ENCODE measurements at places on chromosomes 2 and 18.

DNA sequence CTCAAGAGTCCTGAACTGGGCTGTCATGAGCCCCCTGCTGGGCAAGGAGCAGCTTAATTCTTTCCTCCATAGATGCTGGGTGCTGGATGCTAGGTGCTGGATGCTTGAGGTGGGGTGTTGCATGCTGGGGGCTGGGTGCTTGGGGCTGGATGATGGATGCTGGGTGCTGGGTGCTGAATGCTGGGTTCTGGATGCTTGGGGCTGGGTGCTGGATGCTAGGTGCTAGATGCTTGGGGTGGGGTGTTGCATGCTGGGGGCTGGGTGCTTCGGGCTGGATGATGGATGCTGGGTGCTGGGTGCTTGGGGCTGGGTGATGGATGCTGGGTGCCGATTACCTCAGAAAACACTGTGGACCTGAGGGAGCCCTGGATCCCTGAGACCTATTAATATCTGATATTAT, 837.7 kb downstream of the GALR1 start:
- no peak for DNase-seq

DNA sequence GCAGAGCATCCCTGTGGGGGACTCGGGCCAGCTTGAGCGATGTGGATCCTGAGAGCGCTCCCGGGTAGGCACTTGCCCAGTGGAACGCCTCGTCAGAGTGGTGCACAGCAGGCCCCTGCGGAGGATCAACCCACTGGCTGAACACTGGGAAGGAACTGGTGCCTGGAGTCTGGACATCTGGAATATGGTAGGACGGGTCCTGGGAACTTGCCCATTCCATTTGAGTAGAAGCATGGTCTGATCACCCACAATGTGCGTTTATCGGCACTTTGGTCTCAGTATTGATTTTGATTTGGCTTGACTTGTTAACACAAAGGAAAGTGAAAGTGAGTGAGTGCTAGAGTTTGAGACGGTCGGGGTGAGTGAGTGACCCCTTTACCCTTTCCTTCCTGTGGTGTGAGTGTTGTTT, 1336.2 kb upstream of the CHAC2 start:
- DNase-seq = no peak

DNA sequence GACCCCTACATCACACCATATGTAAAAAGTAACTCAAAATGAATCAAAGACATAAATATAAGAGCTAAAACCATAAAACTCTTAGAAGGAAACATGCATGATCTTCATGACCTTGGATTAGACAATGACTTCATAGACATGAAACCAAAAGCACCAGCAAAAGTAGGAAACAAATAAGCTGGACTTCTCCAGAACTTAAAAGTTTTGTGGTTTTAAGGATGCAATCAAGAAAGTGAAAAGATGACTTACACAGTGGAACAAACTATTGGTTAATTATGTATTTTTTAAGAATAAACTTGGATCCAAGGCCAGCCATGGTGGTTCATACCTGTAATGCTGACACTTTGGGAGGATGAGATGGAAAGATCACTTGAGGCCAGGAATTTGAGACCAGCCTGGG, 150.2 kb downstream of the GALNT1 start:
- DNase-seq = no peak

DNA sequence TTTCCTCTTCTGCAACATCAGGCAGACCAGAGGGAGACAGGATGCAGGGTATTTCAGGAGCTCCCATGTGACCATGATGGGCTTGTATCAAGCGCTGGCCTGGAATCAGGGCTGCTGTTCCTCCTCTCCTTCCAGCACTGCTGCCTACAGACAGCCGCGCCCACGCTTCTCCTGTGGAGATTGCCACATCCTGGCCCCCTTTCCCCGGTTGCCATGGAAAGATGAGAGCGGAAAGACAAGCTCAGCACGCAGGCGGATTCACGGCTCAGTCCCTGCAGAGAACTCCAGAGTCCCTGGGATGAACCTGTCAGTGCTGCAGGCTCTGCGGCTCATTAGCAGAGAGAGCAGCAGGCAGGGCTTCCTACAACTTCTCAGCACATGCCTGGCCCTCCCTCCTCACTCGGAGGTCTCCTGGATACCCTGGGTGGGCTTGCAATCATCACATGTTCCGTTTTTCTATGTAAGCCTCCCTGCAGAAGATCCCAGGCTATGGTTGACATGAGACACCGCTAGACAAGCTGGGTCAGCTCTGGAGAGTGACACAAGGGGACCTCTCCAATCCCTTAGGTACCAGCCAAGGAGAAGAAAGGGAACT, 497.8 kb upstream of the MYT1L start:
- DNase-seq = no peak

GRCh38 chr2:124646166-124646815, 621.2 kb downstream of the CNTNAP5 start:
- DNase-seq = no peak
